Smooth muscle cell of bladder (primary cell): ENCODE measurements at places on chromosomes 5 and 9. TPM values are rescaled to one million over a fixed set of nuclear protein-coding genes. Genes with fewer than 3 reads are reported as not detected.

ACSL6 gene
- under 0.01 and 0.09 TPM in 2 replicates for total RNA-seq

SH3PXD2B gene
- 23.0 and 27.2 TPM in 2 replicates for total RNA-seq

MAP3K1 gene
- 6.1 and 7.4 TPM in 2 replicates for total RNA-seq

HACD4 gene
- 6.9 and 7.0 TPM in 2 replicates for total RNA-seq

CNTLN gene
- total RNA-seq, result 8.0 and 9.7 TPM in 2 replicates

ARAP3 gene
- 1.7 and 2.6 TPM in 2 replicates for total RNA-seq
